ENCODE measurements at places on chromosomes 12 and 14. TPM values are rescaled to one million over a fixed set of nuclear protein-coding genes. Genes with fewer than 3 reads are reported as not detected.

GRCh38 chr12:92943482-92944250, 14.6 kb upstream of the EEA1 start:
- no peak for DNase-seq

GRCh38 chr14:104794993-104795780, at the start of gene AKT1:
TSS of gene AKT1 (minus strand) at chr14:104795748. CDS start at chr14:104792643, 3,105 bp downstream.
- no peak for DNase-seq

GRCh38 chr12:25293653-25294052, 42.9 kb upstream of the KRAS start:
- no peak for DNase-seq

DNA sequence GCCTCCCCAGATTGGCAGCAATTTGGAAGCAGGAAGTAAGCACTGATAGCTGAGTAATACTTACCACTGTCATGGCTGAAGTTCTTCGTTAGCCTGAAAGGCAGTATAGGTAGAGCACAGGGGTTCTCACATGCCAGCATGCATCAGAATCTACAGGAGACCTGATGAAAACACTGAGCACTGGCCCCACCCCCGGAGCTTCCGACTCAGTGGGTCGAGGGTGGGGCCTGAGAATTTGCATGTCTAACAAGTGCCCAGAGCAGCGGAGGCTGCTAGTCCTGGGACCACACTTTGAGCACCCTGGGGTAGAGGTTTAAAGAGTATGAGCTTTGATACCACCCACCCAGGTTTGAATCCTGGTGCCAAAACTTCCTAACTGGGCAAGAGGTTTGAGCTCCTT, 89.6 kb downstream of the FBXW8 start:
- DNase-seq: no peak

DNA sequence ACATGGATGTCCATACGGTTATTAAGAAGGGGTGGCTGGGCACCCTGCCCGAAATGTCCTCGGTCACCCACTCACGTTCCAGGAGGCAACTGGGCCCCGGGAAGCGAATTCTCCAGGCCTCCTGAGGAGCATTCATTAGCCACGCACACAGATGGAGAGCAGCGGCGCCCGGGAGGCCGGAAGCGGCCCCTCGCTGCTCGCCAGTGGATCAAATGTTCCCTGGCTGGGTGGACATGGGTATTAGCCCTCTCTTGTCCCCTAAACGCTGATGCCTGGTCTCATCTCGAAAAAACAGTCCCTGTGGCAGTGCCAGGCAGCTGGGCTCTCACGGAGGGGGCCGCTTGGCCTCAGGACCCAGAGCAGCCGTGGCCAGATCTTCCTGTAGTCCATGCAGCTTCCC, 59.0 kb upstream of the DLK1 start:
- no peak for DNase-seq

GRCh38 chr12:1102791-1103450, 111.9 kb downstream of the ERC1 start:
- no peak for DNase-seq

DNA sequence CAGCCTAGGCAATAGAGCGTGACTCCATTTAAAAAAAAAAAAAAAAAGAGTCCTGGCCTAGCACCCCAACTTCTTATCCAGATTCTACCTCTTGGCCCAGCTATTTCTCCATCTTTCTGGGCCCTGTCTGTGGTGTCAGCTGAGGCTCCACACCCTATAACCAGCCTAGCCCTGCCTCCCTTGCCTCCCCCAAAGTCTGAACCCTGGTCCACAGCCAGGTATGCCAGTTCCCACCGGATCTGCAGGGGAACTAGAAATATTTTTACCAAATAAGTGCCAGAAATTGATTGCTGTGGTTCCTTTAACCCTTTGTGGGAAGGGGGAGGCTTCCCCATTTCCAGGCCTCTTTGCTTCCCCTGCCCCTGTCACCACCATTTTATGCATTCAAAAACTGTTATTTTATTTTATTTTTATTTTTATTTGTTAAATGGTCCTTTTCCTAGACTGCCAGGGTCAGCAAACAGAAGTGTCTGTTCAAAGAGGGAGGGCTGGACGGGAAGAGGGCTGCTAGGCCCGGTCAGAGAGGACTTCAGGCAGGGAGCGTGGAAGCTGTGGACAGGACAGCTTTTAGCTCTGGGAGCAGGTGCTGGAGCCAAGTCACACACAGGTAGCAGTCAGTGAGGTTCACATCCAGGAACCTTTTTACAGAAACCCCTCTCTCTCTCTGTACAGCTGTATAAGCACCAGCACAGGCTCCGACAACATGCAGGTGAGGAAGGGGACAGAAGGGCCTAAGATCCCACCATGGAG, 23.2 kb downstream of the TTC9 start:
- DNase-seq: no peak

DNA sequence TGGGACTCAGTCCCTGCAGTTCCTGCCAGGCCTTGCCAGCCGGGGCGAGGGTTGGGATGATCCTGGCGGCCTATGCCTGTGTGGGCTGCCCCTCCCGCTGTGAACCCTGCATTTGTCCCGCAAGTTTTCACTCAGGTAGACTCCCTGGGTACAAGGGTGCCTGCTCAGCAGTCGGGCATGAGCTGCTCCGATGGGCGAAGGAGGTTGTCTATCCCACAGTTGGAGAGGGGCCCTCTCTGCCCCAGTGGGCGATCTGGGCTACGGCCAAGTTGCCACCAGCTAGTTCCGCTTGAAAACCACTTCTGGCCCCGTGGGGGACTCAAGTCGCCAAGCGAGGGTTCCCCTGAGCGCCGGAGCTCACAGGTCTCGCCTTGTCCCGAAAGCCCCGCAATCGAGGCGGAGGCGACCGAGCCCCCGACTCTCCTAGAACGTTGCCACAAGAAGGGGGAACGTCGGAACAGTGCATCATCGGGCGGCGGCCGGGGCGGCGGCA, 365 bp upstream of the TPI1 start:
- DNase-seq: no peak

- no peak for DNase-seq
Observed at GRCh38 chr12:2813214-2814185, 1.0 kb downstream of the ITFG2 start.

DNA sequence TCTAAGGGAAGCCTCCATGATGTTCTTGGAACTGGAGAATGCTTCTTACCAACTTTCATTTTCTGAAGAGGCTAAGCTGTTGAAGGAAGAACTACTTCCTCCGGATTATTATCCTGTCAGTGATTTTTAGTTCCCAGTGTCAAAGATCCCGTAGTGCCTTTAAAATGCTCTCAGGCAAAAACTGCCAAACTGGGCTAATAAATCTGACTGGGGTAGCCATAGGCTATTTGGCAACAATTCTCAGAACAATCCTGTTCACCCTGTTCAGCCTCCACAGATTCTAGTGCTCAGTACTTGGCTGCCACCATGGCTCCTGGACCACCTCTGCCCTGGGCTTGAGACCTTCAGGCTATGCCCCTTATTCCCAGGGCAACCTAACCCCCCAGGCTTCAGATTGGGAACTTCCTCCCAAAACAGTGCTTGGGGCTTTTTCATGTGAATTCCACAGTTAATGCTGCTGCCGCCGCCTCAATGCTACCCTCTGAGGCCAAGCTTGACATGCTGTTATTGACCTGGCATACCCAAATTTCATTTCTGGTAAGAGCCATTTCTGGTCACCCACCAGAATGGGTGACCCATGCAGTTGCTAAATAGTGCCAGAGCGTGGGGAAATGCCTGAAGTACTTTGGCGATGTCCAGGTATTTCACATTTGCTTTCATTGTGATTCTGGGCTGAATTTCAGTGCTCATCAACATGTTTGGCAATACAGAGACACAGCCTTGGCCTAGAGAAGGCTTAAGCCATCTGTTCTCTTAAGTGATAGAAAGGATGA, 110.0 kb upstream of the ARHGAP5 start:
- no peak for DNase-seq

DNA sequence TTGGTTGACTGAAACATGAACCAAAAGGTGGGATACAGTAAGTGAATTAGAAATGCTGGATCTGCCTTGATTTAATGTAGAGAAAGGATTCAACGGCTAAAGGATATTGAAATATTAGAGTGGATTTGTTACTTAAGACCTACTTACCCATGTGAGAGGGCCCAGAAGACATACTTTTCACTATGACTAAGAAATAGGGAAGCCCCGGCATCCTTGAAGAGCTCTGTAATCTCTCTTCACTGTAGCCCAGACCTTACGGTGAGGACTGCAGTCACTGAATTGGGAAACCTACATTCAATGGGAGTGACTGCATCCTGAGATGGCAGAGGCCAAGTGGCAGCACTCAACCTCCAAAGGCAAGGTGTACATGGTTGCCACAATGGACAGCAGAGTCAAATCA, 52.5 kb downstream of the KANSL2 start:
- no peak for DNase-seq

DNA sequence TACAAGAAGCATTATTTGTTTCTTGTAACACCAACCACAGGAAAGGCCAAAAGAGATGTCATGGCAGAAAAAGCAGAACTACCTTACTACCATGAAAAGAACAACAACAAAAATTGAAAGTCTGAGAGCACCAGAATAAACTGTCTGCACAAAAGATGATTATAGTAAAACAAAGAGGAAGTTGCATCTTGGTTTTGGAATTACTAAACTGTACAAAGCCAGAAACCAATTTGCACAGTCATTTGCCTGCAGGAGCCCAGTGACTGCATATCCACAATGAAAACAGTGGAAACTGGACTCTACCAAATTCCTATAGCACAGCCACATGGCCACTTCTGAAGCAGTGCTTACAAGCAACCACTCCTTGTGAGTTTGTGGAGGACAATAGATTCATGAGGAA, 276.2 kb downstream of the SSPN start:
- DNase-seq: no peak

DNA sequence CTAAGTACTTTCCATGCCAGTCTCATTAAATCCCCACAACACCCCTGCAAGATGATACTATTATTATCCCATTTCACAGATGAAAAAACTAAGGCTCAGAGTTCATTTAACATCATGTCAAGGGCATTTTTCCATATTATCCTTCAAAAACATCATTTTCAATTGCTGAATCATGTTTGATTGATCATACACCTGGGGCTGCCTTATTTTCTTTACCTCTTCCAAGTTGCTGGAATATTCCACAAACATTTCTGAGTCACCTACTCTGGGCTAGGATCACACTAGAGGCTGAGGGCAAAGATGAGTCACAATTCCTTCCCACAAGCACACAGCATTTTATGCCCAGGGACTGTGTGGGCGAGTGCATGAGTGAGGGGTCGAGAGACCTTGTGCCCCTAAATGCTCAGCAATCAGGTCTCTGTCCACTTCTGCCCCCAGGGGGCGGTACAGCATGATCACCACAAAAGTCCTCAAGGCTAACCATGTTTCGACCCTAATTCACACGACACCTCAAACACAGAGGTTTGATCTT, 14.1 kb upstream of the TMEM119 start:
- no peak for DNase-seq

- DNase-seq: no peak
Observed at GRCh38 chr14:43795600-43796228, 711.4 kb downstream of the FSCB start.

DNA sequence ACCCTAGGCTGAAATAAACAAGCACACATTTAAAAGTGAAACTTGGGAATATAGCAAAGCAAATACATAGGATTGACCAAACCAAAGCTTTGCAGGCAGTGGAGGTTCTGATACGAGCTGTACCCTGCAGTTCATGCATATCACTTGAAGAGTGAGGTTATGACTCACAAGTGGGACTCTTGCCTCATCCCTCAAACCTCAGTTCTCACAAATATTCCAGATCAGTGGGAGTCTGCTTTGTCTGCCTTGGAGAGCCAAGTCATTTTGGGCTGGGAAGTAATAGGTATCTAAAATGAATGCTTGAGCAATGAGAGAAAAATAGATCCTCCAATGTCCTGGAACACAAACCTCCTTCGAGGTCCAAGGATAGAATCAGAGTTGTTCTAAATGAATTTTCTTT, 116.4 kb downstream of the LRIG3 start:
- no peak for DNase-seq

SYT1 gene
- 3.0 TPM for total RNA-seq

PLEKHH1 gene
- 6.7 TPM for total RNA-seq

CCDC197 gene
- not detected for total RNA-seq

BDKRB2 gene
- 0.05 TPM for total RNA-seq

RNASE4 gene
- total RNA-seq: 3.3 TPM
